ENCODE measurements at places on chromosomes 6 and 20. TPM values are rescaled to one million over a fixed set of nuclear protein-coding genes. Genes with fewer than 3 reads are reported as not detected.

TNFAIP3 gene
- polyA plus RNA-seq, result 8.5 TPM

DNA sequence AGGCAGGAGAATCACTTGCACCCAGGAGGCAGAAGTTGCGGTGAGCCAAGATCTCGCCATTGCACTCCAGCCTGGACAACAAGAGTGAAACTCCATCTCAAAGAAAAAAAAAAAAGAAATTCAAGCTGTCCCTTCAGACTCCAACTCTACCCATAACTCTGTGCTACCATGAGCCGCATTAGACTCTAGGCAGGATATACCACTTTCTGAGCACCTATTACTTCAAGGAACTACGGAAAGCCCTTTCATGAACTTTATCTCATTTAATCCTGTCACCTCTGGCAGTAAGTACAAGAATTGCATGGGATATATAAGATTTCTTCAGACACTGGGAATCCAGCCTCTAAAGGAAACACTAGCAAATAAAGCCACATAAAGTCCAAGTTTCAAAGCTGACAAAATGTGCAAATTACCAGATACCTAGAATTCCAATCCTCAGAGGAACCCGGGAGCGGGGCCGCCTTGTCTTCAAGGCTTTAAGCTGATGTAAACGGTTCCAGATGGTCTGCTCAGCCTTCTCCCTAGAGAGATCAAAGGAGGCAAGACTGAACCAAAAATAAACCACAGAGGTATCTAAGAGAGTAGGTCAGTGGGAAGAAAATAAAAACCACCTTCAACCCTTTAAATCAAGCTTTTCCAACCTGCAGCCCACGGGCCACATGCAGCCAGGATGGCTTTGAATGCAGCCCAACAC, 9.4 kb downstream of the CDK5RAP1 start:
- peak; percentile 17 for DNase-seq

- no peak for DNase-seq
Measured at GRCh38 chr20:1294497-1294896, 28.4 kb downstream of the SNPH start.

ANKEF1 gene
- 8.6 TPM for polyA plus RNA-seq

RAET1L gene
- not detected for polyA plus RNA-seq

DNA sequence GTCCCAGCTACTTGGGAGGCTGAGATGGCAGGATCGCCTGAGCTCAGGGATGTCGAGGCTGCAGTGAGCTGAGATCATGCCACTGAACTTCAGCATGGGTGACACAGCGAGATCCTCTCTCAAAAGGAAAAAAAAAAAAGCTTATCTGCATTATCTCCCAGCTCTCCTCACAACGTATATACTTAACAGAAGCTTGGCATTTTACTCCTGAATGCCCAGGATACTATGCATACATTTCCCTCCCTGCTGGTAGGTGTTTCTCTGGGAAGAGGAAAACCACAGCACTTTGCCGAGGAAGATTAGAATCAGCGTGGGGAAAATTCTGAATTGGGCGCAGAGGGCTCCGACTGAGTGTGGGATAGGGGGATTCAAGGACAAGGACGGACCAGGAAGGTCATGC, 800.6 kb downstream of the DHX35 start:
- DNase-seq, result no peak

- no peak for DNase-seq
Measured at GRCh38 chr6:13689511-13690256, 22.0 kb downstream of the RANBP9 start.

DNA sequence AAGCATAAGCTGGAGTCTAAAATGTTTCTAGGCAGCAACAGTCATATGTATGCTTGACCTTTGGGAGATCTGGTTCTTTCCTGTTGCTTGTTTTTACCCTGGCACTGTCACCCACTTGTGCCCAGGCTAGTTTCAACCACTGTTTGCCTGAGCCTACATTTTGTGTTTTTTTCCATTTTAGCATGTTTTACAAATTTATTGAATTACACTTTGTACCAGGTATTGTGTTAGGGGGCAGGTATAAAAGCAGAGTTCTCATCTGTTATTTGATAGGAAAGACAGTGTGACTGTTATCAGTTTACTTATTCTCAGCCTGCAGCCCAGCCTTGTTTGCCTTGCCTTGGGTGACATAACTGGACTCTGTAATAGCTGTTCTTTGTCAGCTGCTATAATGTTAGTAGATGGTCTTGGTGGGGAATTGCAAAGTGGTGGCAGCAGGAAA, 147.0 kb downstream of the CDKAL1 start:
- DNase-seq, result no peak

PAX1 gene
- not detected for polyA plus RNA-seq

DNA sequence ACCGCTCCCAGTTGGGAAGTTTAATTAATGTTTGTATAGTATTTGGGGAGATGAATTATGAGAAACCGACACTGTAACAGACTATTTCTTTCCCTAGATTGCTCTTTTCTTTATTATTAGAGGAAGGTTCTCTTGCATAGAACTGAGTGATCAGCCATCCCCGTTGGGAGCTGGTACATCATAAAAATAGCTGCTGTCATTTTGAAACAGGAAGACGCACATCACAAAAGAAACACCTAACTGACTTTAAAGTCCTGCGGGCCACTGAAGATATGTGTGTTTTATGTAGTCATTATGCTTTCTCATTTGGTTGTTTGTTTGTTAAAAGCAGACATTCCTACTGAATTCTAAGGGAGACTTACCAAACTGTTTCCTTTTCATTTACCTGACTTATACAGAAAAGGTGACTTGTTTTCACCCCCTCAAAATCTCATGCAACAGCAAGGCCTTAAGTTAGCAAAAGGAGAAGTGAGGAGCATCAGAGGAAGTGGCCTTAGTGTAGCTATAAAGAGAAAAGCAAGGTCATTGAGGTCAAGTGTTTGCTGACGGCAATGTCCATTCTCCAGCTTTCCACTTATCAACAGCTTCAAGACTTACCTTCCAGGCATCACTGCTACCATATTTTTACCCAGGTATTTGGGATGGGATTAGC, 91.0 kb downstream of the PKHD1 start:
- DNase-seq, result no peak

TCP11 gene
- 2.0 TPM for polyA plus RNA-seq

DNA sequence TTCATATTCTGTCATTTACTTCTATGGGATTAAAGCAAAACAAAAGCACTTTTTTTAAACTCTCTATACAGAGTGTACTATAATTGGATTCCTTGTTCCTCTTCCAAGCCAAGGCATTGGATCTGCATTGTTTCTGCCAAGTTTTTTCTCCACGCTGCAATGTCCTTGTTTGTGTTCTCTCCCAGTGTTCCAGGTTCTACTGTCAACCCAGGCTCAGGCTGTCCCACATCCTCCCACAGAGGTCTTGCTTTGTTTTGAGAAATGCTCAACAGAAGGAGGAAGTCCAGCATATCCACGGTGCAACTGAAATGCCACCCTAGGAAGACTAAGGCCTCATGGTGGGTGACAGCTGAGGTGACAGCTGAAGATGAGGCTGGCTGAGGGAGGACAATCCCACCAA, 287.1 kb upstream of the PRDM1 start:
- no peak for DNase-seq

OR2B6 gene
- 0.11 TPM for polyA plus RNA-seq

Measured in renal pelvis (tissue), 12 donors.